ENCODE measurements at places on chromosomes 2 and 18. TPM values are rescaled to one million over a fixed set of nuclear protein-coding genes. Genes with fewer than 3 reads are reported as not detected.

DNA sequence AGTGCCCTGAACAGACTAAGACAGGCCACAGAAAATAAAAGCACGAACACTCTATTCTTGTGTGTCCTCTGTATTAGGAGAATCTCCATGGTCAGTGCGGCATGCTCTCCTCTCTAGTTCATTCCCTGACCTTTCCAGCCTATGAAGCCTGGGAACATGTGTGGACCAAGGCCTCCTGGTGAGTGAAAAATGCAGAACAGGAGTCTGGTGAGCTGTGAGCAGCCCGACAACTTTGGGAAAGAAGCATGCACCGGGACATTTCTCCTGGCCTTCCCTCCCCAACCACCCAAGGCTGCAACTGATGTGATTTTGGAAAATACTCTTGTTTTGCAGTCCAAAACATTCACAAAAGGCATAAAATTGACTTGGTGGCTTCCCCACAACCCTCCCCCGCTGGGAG, 878.3 kb upstream of the ID2 start:
- no peak overlapping the region for H3K4me3 ChIP-seq
- H3K27me3 ChIP-seq: peaks cover 4% of the 10 kb centered on the region
- DNase-seq: no peak
- no peak overlapping the region for H3K27ac ChIP-seq
- H3K4me1 ChIP-seq: no peaks in the 10 kb centered on the region

GRCh38 chr2:45683292-45683691, 31.8 kb downstream of the PRKCE start:
- no peak for DNase-seq
- no peak overlapping the region for H3K4me3 ChIP-seq
- peaks cover 19% of the 10 kb centered on the region for H3K4me1 ChIP-seq
- H3K36me3 ChIP-seq: peaks cover 2% of the 10 kb centered on the region
- H3K27me3 ChIP-seq: no peaks in the 10 kb centered on the region

DNA sequence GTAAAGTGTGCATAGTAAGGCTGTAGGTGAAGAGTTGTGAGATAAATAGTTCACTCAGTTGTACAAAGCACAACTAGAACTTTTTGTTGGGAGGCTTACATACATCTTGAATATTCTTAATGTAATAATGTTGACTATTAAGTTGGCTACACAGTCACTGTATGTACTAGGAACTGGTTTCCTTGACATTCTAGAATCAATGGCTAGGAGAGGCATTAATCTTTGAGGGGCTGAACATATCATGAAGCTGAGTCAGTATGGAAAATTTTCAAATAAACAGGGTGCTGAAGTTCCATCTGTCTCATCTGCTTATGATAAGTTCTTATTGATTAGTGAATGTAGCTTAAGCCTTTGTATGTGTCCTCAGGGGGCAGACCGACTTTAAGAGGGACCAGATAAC, 23.4 kb downstream of the METTL21A start:
- H3K27ac ChIP-seq: peak overlapping the region; percentile 72
- H3K4me3 ChIP-seq: no peak overlapping the region
- H3K27me3 ChIP-seq: no peaks in the 10 kb centered on the region
- no peak for DNase-seq
- peaks cover 3% of the 10 kb centered on the region for H3K36me3 ChIP-seq

DNA sequence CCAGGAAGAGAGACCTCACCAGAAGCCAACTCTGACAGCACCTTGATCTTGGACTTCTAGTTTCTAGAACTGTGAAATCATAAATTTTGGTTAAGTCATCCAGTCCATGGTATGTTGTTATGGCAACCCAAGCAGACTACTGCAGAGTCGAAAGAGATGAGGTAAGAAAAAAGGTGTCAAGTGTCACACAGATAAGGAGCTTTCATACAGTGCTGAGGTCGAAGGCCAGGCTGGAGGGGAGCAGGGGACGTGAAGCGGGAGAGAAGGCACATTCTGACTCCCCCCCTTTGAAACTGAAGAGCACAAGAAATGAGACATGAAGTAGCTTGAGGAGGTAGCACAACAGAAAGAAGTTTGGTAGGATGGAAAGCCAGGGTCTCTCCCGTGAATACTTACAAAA, 110.4 kb downstream of the ALK start:
- no peak overlapping the region for H3K27ac ChIP-seq
- no peaks in the 10 kb centered on the region for H3K4me1 ChIP-seq
- H3K36me3 ChIP-seq: peaks cover 3% of the 10 kb centered on the region

DNA sequence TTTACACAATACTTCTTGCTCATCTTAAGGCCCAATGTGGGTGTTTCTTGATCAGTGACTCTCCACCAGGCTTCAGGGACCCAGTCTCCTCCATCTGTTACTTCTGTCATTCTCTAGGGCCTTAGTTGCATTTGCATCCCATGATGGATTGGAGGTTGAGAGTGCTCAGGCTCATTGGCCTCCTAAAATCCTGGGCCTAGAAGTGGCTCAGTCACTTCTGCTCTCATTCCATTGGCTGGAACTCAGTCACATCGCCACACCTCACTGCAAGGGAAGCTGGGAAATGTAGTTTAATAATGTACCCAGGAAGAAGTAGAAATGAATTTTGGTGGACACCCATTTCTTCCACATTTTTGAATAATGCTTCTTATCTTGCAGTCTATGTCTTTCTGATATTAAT, 223.5 kb downstream of the HRH4 start:
- DNase-seq: no peak
- H3K4me3 ChIP-seq: no peak overlapping the region
- H3K27ac ChIP-seq: no peak overlapping the region
- H3K27me3 ChIP-seq: peaks cover 15% of the 10 kb centered on the region
- no peaks in the 10 kb centered on the region for H3K4me1 ChIP-seq

DNA sequence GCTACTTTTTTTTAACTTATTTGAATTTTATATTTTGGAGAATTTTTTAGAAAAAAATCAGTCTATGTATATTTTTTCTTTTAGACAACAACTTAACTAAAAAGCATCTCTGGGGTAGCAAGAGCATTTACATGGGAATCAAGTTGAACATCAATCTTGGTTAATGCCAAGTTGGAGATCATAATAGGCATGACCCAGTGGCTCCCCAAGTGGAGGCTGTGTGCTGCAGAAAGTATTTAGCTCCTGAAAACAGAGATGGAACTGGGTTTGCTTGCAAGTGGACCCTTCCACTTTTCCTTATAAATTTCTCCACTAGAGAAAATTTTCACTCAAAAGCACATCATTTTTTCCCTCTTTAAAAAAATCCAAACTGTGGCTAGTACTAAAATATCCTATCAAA, 23.9 kb upstream of the CAVIN2 start:
- DNase-seq: no peak
- H3K4me1 ChIP-seq: no peaks in the 10 kb centered on the region
- no peak overlapping the region for H3K4me3 ChIP-seq
- peaks cover 29% of the 10 kb centered on the region for H3K27me3 ChIP-seq
- no peak overlapping the region for H3K27ac ChIP-seq
- no peaks in the 10 kb centered on the region for H3K36me3 ChIP-seq

GRCh38 chr18:50630895-50631294, 71.0 kb downstream of the MAPK4 start:
- DNase-seq: no peak
- no peak overlapping the region for H3K27ac ChIP-seq
- no peaks in the 10 kb centered on the region for H3K36me3 ChIP-seq
- peaks cover 27% of the 10 kb centered on the region for H3K27me3 ChIP-seq

Gene HOXD1
- total RNA-seq: not detected

Data from T-helper 17 cell (primary cell).